NCI-H1105 treated with DMSO at 0.1 percent for 48 hours (cell line): ENCODE measurements at places on chromosomes 1 and 21.
A peak's percentile ranks its signal among the peaks of the same experiment; 100 is the strongest.

- DNase-seq: no peak
Measured at GRCh38 chr1:206451134-206451686, 19.1 kb upstream of the IKBKE start.

DNA sequence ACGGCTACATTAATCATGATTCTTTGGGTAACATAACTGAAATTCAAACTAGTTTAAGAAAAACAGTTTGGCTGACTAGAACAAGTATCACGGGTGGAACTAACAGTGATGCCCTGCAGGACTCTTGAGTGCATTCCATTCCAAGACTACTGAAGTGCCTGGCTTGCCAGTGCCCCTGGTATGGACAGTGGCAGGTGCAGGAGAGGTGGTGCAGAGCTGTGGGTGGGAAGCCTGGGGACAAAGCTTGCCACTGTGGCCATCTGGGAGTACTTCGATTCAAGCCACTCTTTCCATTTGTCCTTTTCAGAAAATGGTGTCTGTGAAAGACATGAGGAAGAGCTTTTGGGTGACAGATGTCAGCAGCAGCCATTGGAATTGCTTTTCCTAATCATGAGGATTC, 166.5 kb downstream of the RRAGC start:
- DNase-seq: no peak

GRCh38 chr1:174572771-174573170, 125.0 kb downstream of the GPR52 start:
- DNase-seq: no peak

DNA sequence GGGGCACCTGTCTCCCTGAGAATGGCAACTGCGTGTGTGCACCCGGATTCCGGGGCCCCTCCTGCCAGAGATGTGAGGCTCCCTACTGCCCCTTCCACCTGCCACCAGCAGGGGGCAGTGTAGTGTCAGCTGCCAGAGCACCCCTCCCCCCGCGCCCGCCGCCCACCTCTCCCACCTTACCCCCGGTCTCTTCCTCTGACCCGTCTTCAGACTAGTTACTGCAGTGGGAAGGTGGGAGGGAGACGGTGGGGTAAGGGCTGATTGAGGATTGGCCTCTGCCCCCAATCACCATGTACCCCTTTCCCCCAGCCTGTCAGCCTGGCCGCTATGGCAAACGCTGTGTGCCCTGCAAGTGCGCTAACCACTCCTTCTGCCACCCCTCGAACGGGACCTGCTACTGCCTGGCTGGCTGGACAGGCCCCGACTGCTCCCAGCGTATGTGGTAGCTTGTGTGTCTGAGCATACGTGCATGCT, 10.1 kb upstream of the LRRC71 start:
- DNase-seq: peak; percentile 12

GRCh38 chr1:75124510-75124909, 9.7 kb upstream of the LHX8 start:
- DNase-seq: no peak

GRCh38 chr1:219570937-219571336, 42.0 kb downstream of the ZC3H11B start:
- DNase-seq: no peak

- no peak for DNase-seq
Measured at GRCh38 chr1:227006226-227006796, 66.2 kb downstream of the COQ8A start.

DNA sequence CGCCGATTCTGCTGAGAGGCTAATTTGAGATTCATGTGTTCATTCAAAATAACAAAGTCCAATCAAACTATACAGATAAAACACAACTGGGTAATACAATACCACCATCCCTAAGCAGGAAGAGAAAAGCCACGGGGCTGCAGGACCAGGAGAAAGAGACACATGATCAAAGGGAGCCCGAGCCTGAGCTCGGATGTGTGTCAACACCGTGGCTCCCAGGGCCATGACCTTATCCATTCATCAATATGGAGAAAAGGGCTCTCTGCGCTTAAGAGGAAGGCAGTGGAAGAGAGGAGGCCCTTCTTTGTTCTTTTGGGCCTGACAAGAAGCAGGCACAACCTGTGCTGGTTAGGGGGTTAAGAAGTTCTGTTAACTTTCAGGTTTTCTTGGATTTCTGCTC, 56.7 kb downstream of the HUNK start:
- no peak for DNase-seq

DNA sequence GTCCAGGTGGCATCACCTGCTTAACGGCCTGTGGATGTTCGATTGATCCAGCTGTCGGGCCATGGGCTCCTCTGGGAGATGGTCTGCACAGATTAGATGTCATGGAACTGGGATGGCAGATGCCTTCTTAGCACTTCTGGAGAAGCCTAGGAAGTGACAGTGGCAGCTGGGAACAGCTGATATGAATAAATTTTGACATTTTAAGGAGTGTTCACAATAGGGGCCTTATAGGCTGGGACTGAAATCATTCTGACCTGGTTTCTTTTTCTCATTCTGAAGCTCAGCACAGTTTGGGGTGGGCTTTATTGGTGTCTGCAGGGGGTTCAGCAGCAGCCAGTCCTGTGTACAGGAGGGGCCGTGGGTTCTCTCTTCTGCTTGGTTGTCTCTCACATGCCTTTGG, 175.3 kb downstream of the CACNA1E start:
- no peak for DNase-seq

- DNase-seq: no peak
Measured at GRCh38 chr1:18324246-18324645, 156.5 kb upstream of the KLHDC7A start.

- DNase-seq: no peak
Measured at GRCh38 chr1:194114288-194114687, 927.9 kb upstream of the B3GALT2 start.

DNA sequence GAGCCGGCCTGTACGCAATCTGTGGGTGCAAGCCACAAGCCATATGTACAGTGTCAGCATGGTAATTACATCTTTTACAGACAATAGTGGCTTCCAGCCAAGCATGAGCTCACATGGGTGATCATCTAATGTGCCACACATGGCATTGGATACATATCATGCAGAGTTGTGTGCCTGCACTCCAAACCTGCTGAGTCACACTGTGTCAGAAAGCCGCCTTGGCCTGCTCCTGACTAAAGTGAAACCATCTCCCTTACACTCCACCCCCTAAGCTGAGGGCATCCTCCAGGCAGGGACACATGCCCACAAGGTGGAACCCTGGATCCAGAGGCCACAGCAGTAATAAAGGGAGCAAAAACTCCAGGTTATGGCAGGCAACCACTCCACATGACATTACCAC, 72.5 kb downstream of the KCNT2 start:
- DNase-seq: no peak

DNA sequence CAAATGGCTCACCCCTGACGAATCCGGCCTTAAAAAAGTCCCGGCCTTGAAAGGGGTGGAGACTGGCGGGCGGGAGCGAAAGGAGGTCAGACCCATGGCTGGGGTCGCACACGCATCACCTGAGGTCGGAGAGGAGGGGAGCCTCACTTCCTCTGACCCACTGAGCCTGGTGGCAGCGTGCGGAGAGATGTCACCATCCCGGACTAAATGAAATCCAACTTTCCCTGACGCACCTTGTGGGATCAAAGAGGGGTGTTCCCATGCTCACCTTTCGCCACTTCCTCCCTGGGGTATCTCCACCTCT, 709 bp upstream of the SLC41A1 start:
- no peak for DNase-seq

- no peak for DNase-seq
Measured at GRCh38 chr1:40042341-40042740, 1.8 kb downstream of the CAP1 start.

DNA sequence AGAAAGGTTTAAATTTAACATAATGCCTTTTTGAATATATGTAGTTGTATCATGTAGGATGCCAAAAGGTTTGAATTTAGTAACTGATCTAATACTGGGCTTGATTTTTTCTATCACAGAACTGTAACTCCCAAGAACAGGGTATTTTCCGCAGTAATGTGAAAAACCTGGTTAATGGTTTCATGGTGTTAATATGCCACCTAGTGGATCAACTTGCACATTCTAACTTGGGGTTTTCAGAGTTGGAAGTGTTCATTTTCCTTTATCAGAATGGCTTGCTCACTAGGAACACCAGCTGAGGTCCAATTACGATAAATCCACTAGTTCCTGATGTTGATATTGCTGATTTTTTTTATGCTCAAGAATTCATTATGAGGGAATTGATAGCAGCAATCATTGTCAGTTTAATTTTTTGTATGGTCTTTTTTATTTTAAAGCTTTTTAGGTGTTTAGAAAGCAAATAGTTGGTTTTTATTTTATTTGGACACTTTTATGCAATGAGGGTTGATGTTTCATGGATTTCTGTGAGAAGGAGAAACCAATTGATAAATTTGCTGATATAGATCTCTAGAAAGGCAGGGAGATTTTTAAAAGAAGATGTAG, 157.2 kb downstream of the PLA2G4A start:
- peak; percentile 75 for DNase-seq

DNA sequence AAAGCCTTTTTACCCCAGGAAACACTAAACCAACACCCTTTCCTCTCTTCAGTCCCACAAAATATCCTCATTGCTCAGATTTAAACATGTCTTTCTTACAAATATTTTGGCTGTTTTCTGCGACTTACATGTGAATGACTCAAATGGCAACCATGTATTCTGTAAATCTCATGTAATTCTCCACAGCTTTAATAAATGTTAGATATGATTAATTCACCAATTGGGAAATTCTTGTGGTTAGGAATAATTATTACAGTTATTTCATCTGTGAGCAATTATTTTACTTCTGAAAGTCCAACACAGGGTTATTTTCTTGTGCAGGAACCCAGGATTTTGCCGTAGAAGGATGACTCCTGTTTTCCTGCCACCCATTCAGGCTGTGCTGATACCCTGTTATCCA, 431.5 kb downstream of the LMO4 start:
- no peak for DNase-seq

DNA sequence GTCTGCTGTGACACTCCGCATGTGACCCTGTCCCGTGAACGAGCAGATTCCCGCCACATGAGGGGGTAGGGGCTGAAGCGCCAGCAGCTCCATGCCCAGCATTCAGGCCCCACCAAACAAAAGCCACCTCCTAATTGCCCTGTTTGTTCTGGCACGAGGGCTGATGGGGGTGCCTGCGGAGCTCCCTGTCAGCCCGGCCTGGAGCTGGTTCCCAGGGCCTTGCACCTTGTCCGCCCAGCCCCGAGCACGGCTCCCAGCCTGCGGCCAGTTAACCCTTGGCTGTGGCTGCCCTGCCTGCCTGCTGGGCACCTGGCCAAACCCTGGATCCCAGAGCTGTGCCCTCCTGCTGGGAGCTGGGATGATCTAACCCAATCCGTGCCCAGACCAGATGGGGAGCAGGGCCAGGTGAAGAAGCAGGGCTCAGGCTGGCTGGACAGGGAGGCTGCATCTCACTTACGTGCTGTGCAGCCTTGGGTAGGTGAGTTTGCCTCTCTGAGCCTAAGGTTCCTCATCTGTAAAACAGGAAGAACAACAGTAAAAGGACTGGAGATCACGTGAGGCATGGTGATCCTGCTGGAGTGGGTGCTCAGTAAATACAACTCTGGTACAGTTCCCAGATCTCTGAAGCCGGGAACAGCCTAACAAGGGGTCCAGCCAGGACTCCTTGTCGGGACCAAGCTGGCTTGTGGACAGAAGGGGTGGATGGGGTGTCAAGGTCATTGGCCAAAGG, 110.9 kb upstream of the IFFO2 start:
- peak; percentile 15 for DNase-seq

DNA sequence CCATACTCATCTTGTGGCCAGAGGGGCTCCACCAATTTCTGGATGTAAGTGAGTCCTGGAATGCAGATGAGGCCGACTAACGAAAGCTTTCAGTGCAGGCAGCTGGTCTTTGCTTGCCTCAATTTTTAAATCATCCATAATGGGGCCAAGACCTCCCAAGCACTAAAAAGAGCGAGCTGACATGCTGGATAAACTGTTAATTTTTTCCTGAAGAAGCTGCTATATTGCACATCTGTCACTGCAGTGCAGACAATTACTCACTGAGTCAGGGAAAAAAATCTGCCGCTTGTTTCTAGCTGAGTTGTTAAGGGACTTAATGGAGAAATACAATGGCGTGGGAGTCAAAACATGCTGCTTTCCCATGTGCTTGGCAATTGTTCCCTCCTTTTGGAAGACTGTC, 205.5 kb downstream of the GPATCH2 start:
- no peak for DNase-seq

DNA sequence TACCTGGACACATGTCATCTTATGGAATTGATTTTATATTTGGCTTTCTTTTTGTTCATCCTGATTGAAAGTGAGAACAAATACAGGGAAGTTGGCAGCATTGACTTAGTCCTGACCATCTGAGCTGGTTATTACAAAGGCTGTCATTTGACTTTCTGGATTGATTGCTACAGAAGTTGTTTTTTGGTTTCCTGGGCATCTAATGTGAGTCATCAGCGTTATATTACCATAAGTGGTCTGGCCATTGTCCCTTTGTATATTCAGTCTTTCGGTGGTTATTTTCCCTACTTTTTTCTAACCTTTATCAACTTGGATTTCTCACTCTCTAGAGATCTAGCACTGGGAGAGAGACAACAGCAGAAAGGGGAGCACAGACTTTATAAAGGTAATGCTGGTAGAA, 1646.5 kb downstream of the MRPL39 start:
- DNase-seq: no peak

DNA sequence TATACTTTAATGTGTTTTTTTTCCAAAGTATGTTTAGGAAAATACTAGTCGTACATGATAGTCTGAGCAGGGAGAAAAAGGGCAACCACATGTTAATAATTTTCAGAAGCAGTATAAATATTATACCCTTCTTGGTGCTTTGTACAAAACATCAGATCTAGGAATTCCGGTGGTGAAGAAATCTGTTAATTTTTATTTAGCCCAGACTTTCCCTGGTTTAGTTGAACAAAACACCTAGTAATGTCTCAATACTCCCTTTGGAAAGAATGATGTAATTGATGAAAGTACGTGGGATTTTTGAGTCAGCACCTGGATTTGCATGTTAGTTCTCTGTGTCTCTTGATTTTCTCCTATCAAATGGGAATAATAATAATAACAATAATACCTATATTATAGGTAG, 38.4 kb upstream of the KCNK2 start:
- no peak for DNase-seq

DNA sequence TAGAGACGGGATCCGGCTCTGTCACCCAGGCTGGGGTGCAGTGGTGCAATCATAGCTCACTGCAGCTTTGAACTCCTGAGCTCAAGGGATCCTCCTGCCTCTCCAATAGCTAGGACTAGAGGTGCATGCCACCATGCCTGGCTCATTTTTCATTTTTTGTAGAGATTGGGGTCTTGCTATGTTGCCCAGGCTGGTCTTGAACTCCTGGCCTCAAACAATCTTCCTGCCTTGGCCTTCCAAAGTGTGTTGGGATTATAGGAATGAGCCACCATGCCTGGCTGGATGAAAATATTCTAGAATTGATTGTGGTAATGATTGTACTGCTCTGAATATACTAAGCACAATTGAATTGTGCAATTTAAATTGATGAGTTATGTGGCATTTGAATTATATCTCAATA, 21.9 kb downstream of the ZMYM4 start:
- DNase-seq: no peak

GRCh38 chr1:35215346-35215745, 22.4 kb upstream of the SFPQ start:
- DNase-seq: no peak

- no peak for DNase-seq
Measured at GRCh38 chr1:96370757-96371156, 350.8 kb upstream of the PTBP2 start.
